Activated CD8-positive, alpha-beta memory T cell treated with anti-CD3 and anti-CD28 coated beads, Interleukin-2, amount 50 U/mL, for 4 hours (primary cell): ENCODE measurements at places on chromosomes 4 and X.

DNA sequence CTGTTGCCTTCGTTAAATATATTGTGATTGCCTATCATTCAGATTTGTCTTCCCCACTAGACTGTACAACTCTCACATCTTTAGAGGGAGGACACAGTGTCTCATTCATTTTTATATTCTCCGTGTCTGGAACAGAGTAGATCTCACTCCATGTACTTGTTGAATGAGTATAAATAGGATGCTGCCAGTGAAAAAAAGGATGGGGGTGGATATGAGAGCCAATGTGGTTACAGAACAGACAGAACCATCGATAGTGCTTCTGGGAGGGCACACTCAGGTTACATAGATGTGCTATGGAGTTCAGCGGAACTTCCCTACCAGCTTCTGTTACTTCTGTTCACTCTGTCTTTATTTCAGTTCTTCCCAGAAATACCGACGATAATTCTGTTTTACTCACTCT lies 66.9 kb downstream of the SH2D1A start:
- DNase-seq = no peak

- no peak for DNase-seq
Measured at GRCh38 chr4:995311-996026, 2.3 kb upstream of the SLC26A1 start.

DNA sequence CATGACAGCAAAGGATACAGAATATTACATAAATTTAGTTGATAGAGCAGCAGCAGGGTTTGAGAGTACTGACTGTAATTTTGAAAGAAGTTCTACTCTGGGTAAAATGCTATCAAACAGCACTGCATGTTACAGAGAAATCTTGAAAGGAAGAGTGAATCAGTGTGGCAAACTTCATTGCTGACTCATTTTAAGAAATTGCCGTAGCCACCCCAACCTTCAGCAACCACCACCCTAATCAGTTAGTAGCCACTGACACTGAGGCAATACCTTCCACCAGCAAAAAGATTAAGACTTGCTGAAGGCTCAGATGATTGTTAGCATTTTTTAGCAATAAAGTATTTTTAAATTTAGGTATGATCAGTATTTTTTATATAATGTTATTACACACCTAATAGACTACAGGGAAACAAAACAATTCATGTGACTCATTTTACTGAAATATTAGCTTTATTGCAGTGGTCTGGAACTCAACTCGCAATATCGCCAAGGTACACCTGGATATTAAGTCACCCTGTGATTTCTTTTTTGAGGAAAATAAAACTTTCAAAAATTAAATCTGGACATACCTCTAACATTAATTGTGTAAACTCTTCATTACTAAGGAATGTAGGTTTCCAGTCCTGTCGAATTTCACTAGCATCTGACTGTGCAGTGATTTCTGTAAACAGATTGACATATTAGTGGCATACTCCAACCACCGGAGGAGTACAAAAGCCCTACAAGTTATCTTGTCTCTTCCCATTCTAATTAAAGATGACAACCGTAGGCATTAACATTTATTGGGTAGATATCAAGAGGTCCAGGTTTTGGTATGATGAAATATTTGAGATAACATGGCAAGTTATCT lies 71.1 kb downstream of the CLOCK start:
- no peak for DNase-seq

DNA sequence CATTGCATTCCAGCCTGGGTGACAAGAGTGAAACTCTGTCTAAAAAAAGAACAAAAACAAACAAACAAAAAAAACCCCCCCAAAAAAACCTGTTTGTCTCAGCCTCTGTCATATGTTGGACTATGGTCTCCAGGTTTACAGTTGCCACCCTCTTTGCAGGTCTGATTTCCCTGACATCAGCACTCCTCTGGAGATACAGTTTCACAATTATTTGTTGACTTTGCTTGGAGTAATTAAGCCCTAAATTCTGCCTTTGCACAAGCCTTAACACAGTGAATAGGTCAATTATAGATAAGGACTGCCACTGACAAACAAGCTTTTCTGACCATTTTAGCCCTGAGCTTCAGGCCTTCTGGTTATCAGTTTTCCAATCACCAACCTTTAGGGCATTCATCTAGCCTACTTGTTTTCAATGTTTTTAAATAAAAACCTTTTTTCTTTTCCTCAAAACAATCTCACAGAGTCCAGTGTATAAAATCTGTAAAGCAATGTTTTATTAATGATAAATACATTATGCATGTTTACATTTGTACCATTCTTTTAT lies 20.4 kb upstream of the MAPK10 start:
- no peak for DNase-seq

- no peak for DNase-seq
Measured at GRCh38 chr4:26566133-26566532, 17.8 kb upstream of the TBC1D19 start.

GRCh38 chr4:9762823-9763475 lies 18.5 kb upstream of the DRD5 start:
- DNase-seq = no peak

DNA sequence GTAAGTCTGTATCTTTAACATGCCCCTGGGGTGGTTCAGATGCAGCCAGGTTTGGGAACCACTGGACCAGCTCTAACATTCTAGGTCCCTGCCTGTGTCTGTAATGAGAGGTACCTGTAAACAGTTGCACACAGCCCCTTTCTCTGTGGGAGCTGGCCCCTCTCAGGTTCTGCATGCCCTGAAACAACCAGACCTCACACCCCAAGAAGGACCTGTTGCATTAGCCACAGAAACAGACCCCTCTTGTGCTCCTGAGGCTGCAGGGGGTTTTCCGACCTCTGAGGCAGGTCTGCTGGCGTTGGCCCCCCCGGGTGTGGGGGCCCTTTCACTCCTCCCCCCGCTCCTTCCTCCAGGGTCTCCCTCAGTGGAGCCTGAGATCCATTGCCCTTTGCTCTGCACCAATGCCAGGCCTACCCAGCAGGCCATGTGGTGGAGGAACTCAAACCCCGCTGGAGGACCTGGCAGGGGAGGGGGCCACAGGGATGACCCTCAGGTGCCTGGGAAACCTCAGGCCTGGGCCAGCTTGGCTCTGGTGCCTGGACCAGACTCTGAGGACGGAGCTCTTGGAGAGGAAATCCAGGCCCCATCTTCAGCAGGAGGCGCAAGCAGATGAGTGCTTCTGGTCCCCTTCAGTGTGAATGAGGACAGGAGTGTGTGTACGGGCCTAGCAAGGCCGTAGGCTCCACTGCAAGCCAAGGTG lies 61.4 kb upstream of the PJA1 start:
- DNase-seq = no peak

GRCh38 chr4:113849771-113850170 lies 88.2 kb upstream of the CAMK2D start:
- no peak for DNase-seq

- DNase-seq = no peak
Measured at GRCh38 chr4:156195914-156196313, 242.2 kb upstream of the CTSO start.

DNA sequence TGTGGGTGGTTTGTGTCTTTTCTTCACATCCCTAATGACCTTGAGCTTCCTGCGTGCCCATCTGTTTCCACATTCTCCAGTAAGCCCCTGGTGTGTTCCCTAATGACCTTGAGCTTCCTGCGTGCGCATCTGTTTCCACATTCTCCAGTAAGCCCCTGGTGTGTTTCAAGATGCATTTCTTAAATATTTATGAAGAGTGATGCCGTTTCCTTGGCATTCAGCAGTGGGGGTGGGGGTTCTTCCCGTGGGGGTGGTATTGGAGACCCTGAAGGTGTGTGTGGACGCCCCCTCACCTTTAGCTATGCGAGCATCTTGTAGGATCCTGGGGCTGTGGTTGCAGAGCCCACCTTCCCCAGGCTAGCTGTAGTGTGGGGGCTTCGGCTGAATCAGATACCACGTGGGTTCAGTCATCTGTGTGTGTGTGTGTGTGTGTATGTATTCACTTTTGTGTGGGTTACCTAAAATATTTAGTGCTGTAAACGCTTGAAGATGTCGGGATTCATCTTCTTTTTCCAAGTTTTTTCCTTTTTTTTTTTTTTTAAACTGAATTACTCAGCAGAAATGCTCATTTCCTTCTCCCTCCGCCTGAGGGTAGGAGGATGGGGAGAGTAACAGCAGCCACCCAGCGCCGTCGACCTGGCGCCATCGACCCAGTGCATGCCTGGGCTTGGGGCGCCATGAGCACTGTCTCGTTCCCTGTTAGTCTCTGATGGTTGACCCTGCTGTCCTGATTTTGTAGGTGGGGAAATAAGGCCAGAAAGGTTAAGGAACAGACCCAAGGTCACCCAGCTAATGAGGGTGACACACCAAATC lies 9.9 kb downstream of the NSG1 start:
- no peak for DNase-seq

GRCh38 chrX:152824841-152825374 lies 5.6 kb downstream of the CETN2 start:
- no peak for DNase-seq

DNA sequence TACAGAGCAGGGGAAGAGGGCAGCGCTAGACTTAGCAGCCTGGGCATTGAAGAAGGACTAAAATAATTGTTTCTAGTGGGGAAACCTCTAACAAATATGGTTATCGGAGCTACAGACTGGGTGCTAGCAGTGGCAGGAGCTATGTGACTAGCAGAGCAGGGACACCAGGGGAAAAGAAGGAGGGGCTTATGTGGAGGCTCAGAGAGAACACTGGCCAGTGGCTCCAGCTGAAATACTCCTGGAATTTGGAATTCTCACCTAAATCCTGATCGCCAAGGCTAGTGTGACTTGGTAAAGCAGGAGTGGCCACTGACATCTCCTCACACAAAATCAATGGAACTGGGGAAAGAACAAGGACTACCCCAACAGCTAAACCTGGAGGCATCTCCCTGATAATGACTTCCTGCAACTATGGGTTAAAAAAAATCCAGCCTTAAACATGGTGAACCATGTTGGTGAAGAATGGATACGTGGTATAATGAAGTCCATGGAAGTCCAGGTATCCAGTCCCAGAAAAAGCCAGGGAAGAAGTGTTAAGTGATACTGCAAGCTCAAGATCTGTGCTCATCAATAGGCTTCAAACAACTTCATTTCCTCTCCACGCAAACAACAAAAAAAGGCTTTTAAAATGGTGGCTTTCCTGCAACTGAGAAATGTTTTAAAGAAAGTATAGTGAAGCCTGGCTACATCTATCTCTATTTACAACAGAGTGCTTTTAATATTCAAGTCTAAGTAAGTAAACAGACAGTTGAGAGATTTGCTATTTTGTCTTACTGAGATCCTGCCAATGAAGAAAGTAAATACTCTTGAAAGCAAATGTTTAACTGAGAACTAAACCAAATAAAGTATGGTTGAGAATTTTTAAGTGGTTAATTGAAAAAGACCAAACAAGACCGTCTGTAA lies 1.8 kb downstream of the TAPT1 start:
- no peak for DNase-seq

DNA sequence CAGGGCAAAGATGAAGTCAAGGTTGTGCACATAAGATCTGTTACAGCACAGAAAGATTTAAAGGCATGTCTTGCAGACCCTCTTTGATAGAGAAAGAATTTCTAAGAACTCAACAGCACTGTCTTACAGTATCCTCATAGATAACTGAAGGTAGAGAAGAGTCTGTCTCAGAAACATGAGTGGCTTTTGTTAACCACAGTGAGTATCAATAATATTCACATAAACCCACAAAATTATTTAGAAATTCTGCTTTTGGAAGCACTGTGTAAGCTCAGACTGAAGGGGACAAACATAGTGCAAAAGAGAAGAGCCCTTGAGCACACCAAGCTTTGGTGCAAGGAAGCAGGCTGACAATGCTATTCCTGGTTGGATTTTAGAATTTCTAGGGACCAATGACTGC lies 166.0 kb upstream of the SH3RF1 start:
- no peak for DNase-seq

GRCh38 chr4:81557306-81557705 lies 85.6 kb upstream of the RASGEF1B start:
- DNase-seq = no peak

DNA sequence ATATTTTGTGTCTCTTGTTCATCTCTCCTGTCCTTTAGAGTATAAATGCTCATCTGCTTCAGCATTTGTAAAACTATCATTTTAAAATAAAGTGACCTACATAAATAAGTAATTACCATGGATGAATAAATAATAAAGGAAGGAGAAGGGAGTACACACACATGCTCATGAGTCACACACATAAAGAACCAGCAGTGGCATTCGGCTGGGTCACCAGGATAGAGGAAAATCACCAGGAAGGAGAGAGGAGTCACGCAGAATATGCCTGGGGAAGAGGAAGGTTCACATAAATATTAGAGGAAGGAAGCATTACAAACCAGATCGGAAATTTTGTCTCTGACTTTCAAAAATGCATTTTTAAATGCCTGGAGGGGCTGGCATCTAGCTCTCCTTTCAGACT lies 38.5 kb upstream of the MED14 start:
- DNase-seq = no peak

DNA sequence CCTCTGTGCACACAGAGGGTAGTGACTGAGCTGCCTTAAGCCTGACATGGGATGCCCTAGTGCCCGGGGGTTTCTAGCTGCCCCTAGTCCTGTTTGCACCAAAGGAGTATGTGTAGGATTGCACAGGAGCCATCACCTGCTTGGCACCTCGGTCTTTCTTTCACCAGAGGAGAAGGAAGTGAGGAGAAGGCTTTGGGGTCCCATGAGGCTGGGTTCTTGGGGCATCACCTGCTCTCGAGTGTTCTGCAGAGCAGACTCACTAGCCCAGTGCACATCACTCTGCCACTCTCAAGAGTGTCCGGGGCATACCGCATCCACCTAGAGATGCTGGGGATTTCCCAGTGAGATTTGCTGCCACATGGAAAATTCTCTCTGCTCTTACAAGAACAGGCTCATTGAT lies 40.5 kb upstream of the GPR78 start:
- DNase-seq = no peak

- no peak for DNase-seq
Measured at GRCh38 chr4:176641237-176641636, 151.5 kb downstream of the VEGFC start.

GRCh38 chr4:153159016-153159415 lies 45.2 kb upstream of the TRIM2 start:
- no peak for DNase-seq

DNA sequence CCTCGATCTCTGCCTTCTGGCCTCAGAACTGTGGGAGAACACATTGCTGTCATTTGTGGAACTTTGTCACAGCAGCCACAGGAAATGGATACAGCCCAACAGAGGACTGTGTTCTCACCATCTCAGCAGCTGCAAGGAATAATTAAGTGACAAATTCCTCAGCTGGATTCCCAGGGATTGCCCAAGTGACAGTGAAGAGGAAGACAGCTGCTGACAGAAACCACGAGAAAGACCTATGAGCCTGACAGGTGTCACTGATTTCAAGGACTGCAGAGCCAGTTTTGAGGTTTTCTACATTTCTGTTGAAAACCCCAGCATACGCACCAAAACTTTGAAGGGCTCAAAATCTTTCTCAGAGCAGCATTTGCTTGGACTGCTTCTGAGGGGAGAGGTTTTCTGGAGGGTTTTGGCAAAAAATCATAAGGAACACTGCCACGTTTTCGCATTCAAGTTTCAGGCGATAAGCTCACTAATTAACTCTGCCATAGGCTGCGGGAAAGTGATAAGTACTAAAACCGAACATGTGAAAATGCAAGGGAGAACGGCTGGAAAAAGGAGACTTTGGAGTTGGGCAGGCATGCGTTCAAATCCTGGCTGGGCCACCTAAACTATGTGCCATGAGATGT lies 88.8 kb downstream of the DRD5 start:
- DNase-seq = no peak
